Activated T-helper 2 cell treated with anti-CD3 and anti-CD28 coated beads, Interferon-gamma antibody, Interleukin-2, Interleukin-4, amounts not matched to agents 10 μg/mL and 5 μg/mL and 100 μg/mL, durations not matched to agents 14 hours and 24 hours and 36 hours (primary cell): ENCODE measurements at places on chromosomes 6 and 20.

DNA sequence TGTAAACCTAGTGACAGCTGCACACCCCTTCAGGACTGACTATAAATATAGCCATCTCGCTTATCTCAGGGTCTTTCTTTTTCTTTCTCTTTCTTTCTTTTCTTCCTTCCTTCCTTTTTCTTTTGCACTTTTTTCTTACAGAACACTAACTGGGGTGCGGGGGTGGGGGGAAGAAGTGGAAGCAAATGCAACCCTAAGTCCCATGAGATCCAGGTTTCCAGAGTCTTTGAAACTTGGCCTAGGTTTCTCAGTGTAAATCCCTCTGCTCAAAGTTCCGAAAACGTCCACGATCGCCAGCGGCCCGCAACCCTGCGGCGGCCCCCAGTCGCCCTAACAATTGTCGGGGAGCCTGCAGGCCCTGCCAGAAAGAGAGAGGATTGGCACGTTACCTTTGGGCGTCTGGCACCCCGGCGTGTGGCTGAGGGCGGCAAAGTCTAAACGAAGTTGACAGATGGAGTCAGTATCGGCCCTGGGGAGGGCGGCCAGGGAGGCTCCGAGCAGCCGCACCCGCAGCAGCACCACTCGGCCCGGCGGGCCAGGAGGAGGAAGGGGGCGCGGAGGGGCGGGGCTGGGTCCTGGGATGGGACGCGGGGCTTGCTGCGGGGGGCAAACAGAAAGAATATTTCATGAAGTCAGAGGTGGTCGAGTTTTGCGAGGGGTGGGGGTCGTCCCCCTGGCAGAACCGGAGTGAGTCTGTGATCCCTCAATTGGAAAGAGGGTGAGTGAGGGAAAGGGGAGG is 577 bp upstream of the FOXF2 start:
- no peak for DNase-seq

- DNase-seq: no peak
Observed at GRCh38 chr20:43140726-43141125, 49.0 kb downstream of the PTPRT start.

GRCh38 chr6:72716916-72717315 is 95.1 kb downstream of the KCNQ5 start:
- no peak for DNase-seq

DNA sequence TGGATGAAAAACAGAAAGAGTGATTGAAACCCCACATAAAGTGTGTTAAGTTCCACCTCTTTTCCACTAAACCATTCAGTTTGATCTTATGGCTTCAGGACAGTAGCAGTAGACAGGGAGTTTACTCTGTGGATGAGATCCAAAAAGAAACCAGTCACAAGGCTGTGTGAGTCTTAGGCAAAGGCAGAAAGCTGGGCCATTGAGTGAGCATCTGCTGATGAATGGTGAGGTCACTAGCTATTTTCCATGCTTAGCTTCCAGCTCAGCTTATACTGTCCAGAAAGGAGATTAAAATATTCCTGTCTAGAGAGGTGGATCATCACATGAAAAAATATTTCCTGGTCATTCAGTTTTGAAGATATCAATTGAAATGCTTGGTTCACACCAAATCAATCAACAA is 1643.9 kb downstream of the HACE1 start:
- no peak for DNase-seq

DNA sequence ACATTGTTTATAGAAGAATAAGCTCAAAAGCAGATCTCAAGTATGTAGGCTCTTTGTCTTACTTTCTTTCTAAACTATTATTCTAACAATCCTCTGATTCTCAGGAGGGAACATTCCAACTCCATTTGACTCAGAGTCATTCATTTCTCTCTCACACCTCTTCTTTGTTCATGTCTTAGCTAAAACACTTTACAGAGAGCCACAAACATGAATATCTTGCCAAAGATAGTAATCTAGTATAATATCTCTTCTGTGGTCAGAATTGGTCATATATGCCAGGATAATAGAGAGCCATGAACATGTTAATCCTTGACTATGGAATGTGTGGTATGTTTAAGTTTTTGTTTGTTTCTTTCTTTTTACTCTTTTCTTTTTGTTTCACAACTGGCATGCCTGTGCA is 456.0 kb upstream of the PTCHD4 start:
- DNase-seq: no peak

DNA sequence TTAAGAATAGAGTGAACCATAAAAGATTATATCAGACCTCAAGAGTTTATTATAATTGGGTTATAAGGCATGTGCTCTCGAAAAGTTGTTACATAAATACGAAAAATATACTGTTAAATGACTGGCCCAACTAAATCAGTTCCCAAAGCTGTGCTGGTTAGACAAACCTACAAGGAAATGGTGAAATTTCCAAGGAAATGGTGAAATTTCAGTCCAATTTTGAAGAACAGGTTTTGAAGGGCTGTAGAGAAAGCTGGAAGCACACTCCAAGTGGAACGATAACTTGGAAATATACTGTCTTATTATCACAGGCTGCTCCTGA is 400 bp upstream of the TRMT11 start:
- no peak for DNase-seq
